Pulmonary artery endothelial cell (primary cell): ENCODE measurements at places on chromosomes 12 and 14. TPM values are rescaled to one million over a fixed set of nuclear protein-coding genes. Genes with fewer than 3 reads are reported as not detected.

The ANP32D gene
- total RNA-seq = 0.11 TPM in 1 of 2 replicates, not detected in the other

The ANO4 gene
- 0.11 and 0.13 TPM in 2 replicates for total RNA-seq

The TAS2R19 gene
- total RNA-seq = 3.9 and 4.1 TPM in 2 replicates

The DIO2 gene
- 0.13 and 0.28 TPM in 2 replicates for total RNA-seq

The ABCC9 gene
- under 0.01 TPM in 1 of 2 replicates, not detected in the other for total RNA-seq

The WNT1 gene
- total RNA-seq = not detected in 2 replicates

The RND1 gene
- 1.4 and 3.7 TPM in 2 replicates for total RNA-seq

The AKAP6 gene
- total RNA-seq = 0.18 and 0.26 TPM in 2 replicates

The NGB gene
- total RNA-seq = not detected in 2 replicates

The ALG10B gene
- 5.9 and 8.7 TPM in 2 replicates for total RNA-seq

The GPR68 gene
- 0.46 and 1.3 TPM in 2 replicates for total RNA-seq

The ASCL1 gene
- not detected in 2 replicates for total RNA-seq

The INHBC gene
- not detected in 2 replicates for total RNA-seq

The CACNA1C gene
- total RNA-seq = not detected in 2 replicates

The PTHLH gene
- 3.0 and 3.4 TPM in 2 replicates for total RNA-seq

The AKAP3 gene
- total RNA-seq = 0.79 and 2.2 TPM in 2 replicates

The GDF3 gene
- 0.13 TPM in 1 of 2 replicates, not detected in the other for total RNA-seq

The DBX2 gene
- not detected in 2 replicates for total RNA-seq

The GYS2 gene
- total RNA-seq = not detected in 2 replicates

The SERPINA10 gene
- not detected in 2 replicates for total RNA-seq

The RAD51AP1 gene
- 13.3 and 22.8 TPM in 2 replicates for total RNA-seq

The KCNC2 gene
- total RNA-seq = not detected in 2 replicates

The RGS6 gene
- not detected in 2 replicates for total RNA-seq

The ST8SIA1 gene
- 0.07 and 0.11 TPM in 2 replicates for total RNA-seq

The ETNK1 gene
- 41.0 and 49.9 TPM in 2 replicates for total RNA-seq

The FOXG1 gene
- total RNA-seq = 0.04 and 0.26 TPM in 2 replicates

The FOXA1 gene
- total RNA-seq = 0.07 TPM in 1 of 2 replicates, not detected in the other

The KRT83 gene
- not detected in 2 replicates for total RNA-seq

The C12orf50 gene
- total RNA-seq = 0.07 TPM in 1 of 2 replicates, not detected in the other

The TAMALIN gene
- total RNA-seq = 42.7 and 42.8 TPM in 2 replicates

The CATSPERB gene
- total RNA-seq = not detected in 2 replicates

The USP15 gene
- total RNA-seq = 69.1 and 80.0 TPM in 2 replicates

The KRT5 gene
- 0.66 and 2.0 TPM in 2 replicates for total RNA-seq

The INHBE gene
- total RNA-seq = not detected in 2 replicates

The FAM234B gene
- total RNA-seq = 6.9 and 12.8 TPM in 2 replicates
